ENCODE measurements at places on chromosomes 7 and 10. TPM values are rescaled to one million over a fixed set of nuclear protein-coding genes. Genes with fewer than 3 reads are reported as not detected.
A peak's percentile ranks its signal among the peaks of the same experiment; 100 is the strongest.

DNA sequence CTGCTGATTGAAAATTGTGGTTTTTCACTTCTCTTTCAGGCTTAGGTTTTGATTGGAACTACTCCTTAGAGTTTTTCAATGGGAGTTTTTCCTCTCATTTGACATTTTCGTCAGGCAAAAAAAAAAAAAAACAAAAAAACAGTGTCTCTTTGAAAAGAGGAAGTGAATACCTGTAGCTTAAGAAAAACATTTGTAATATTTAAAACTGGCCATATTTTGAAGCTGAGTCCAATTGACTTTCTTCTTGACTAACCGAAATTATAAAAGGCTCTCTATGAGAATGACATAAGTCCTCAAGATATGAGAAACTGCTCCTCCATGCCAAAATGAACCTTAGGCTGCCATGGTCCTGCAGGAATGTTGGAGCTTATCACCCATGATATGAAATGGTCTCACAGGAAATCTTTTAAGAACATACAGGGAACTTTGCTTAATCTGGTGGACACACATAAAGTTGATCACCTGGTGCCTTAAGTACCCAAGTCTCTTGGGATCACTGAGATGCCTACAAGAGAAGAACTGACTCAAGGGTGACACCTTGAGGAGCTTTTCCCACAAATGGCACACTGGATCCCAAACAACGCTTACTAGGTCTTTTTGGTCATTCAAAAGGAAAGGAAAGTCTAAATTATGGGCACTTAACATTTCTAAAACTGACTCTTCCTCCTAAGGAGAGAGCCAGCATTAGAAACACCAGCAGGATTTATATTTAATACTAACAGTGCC lies 263.4 kb downstream of the CDC14C start:
- no peak for DNase-seq

The VKORC1L1 gene
- 18.6 TPM for polyA plus RNA-seq

The SPAM1 gene
- not detected for polyA plus RNA-seq

DNA sequence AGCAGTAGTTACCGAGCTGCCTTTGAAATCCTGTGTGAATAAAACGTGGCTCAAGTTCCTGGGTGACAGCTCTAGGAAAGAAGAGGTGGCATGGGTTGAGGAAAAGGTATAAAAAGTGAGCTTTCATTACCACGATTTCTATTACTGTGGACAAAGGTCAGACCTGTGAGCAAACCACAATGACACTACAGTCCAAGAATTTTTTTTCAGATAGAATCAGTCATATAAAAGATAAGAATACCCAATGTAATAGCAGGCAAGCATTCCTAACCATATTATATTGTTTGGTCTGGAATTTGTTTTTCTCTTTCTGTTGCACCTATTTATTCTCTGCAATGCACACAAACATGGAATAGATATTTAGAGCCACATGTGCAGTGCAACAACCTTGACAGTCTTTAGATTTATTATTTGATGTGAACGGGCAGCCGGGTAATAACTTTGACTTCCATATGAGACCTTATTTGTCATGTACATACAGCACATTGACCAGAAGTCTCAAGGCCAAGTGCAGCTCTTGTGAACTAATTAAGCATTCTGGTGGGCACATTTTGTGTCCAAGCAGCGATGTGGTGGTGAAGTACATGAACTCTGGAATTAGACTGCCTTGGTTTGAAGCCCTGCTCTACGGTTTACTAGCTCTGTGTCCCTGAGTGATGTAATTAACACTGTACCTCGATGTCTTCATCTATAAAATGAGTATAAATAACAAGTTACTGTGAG lies 156.8 kb downstream of the NRCAM start:
- no peak for DNase-seq

The FBXO24 gene
- 1.0 TPM for polyA plus RNA-seq

DNA sequence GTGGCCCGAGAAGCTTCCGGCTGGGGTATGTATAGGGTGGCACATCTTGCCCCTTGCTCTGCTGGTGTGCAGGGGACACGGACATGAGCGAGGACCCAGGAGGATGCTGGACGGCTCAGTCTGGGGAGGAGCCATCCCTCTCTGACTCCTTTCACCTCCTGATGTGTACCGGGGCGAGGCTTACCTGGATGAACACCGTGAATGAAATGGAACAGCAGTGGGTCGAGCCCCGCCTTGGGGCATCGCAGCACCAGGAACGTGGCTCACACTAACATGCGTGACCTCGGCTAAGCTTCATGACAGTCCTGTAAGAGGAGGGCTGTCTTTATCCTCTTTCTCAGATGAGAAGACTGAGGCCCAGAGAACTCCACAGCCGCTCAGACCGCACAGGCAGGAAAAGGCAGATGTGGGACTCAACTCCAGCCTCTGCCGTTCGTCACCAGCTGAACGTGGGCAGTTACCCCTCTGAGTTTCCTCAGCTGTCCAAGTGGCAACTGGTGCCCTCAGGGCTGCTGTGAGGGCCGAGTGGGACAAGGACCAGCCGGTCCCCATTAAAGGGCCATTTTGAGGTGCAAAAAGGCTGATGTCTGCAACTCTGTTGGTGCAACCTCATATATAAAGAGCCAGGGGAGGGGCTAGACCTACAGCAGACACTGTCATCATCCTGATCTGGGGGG lies 54.5 kb downstream of the INSIG1 start:
- no peak for DNase-seq

The LRRC4 gene
- polyA plus RNA-seq = 3.3 TPM

DNA sequence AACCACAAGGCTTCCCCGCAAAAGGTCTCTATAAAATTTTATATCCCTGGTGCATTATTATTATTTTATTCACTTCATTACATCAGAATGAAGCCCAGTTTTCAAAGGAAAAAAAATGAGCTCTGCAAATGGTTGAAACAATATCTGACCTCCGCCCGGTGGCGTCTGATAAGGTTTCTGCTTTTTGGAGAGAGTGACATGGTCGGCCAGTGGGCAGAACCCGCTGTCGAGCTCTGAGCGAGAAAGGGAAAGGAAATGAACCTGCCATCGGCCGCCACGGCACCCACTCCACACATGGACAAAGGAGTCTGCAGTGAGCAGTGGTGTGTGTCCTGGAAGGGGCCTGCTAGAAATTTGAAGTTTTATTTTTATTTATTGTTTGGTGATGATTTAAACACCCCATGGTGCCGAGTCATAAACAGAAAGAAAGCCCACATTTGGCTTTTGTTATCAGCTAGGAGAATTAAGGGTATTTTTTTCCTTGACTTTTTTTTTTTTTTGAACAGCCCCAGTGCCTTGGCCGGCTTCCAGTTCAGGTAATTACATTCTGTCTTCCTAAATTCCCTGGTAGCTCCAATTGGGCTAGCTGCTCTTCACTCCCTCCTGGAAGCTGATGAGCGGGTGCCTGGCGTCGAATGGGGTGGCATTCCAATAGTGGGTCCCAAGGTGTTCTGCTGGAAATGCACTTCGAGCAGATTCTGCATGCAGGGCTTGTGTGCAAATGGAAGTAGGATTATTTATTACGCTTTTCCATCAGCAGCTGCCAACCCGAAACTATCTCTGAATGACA lies 149.4 kb upstream of the MKI67 start:
- no peak for DNase-seq

The CALML5 gene
- polyA plus RNA-seq = not detected

The THSD7A gene
- polyA plus RNA-seq = 3.7 TPM

DNA sequence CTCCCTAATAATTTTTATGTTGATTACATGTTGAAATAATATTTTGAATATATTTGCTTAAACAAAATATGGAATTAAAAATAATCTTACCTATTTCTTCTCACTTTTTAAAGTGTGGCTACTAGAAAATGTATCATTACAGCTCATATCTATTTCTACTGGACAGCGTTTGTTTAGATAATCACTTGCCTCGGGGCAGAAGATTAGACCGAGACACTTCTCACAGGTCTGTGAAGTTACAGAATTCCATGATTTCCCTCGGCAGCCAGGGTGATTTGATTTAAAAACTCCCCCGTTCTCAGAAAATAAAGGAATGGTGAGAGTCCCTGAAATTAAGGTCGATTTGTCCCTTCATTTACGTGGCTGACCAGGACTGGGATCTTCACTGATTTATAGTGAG lies 162.5 kb downstream of the DGKI start:
- no peak for DNase-seq

DNA sequence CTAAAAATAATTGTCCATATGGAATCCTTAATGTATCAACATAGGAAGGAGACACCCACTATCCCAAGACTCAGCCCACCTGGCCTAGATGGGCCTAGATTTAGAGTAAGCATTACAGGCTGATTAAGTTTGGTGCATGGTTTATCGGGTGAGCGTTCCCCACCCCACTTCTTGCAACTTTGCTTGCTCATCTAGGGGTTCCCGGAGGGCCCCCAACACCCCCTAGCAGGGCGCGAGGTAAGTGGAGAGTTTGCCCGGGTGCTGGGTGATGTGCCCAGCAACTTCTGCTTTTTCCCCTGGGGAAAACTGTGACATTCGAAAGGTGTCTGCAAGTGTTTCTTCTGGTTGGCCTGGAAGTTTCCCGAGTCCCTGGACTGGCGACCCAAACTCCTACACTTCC lies 31.7 kb downstream of the SKIDA1 start:
- DNase-seq = no peak

The CPED1 gene
- 8.4 TPM for polyA plus RNA-seq

DNA sequence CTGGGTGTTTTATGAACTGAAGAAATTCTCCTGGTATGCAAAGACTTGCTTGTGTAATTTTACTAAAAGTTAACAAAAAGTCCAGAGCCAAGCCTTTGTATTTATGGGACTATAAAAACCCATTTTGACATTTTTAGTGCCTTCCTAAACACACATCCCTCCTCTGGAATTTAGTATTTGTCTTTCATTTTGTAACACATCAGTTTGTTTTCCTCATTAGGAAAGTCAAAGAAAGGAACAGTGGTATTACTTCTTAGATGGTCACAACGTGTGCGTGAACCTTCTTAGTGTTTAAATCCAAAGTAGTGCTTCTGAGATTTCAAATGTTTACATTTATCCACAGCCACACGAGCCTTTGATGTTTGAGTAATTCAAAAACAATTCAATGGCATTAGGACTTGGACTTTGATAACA lies 103.2 kb upstream of the TMEM106B start:
- DNase-seq = no peak

The HYAL4 gene
- 0.05 TPM for polyA plus RNA-seq

DNA sequence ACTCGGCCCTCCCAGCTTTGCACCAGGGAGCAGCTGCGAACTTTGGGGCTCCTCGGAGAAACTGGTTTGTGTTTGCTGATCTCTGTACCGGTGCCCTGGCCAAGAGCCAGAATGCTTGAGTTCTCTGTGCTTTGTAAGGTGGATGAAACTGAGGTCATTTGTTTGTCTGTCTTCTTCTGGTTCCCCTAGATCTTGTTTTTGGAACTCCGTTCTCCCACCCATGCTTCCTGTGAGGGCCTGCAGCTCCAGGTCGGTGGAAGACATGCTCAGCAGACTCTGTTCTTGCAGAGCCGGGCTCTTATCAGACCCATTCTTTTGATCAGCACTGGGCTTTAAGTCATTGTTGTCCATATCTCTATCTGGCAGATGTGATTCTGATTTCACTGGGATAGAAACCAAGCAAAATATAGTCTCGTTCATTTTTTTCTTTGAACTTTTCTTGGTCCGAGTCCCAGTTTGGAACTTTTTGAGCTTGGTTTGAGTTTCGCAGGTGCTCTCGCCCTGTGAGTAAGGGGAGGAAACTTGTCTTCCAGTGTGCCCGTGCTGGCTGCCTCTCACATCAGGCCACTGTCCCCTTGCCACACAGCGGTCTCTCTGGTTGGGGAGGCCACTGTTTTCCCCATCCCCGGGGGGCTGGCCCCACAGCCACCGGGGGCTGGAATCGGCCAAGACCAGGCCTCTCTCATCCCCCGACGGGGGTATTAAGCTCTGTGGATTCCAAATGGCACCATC lies 31.2 kb downstream of the JCAD start:
- no peak for DNase-seq

DNA sequence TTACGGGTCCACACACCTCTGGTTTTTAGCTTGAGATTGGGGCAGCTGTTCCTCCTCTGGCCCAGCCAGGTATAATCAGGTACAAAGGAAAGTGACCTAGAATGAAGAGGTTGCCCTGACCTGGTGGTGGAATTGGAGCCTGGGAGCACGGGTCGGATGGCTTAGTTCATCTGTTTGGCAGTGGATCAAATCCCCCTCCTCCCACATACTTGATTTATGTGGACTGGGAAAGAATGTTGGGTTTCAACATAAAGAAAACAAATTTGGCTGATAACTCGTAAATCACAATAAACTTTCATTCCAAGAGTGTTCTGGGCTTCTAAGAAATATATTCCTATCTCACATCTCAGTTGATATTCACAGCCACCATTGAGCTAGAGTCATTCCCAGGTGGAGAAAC lies 186.8 kb downstream of the CUX1 start:
- no peak for DNase-seq

- no peak for DNase-seq
Measured at GRCh38 chr10:43048301-43049051, 28.4 kb upstream of the RET start.

- DNase-seq = no peak
Measured at GRCh38 chr10:48490571-48490940, 114.3 kb downstream of the ARHGAP22 start.

- DNase-seq = peak; percentile 11
Measured at GRCh38 chr10:44334621-44335184, 50.2 kb downstream of the CXCL12 start.

DNA sequence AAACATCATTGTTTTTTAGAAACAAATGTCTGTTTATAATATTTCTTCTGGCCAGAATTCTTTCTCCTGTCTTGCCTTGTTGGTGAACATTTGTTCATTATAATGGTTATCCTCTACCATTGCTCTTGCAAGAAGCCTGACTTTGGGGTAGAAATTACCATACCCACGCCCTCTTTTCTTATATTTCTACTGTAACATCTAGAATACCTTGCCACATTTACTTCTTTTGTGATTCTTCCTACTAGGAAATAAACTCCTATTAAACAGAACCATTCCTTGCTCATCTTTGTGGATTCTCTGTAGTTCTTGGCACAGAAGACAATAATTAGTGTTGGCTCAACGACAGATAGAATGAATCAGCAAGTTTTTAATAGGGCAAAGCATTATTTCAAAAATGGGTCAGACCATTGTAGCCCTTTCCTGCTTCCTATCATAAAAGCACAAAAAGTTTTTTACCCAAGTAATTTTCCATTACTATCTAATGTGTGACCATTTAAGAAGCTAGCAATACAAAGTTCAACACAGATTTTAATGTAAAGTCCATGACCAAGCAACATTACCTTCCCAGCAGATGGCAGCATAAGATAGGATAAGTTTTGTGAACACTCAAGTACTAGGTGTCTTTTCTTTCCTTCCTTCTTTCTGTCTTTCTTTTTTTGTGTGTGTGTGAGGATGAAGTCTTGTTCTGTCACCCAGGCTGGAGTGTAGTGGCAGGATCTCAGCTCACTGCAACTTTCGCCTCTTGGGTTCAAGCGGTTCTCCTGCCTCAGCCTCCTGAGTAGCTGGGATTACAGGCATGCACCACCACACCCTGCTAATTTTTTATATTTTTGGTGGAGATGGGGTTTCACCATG lies 270.4 kb downstream of the HGF start:
- peak; percentile 82 for DNase-seq

DNA sequence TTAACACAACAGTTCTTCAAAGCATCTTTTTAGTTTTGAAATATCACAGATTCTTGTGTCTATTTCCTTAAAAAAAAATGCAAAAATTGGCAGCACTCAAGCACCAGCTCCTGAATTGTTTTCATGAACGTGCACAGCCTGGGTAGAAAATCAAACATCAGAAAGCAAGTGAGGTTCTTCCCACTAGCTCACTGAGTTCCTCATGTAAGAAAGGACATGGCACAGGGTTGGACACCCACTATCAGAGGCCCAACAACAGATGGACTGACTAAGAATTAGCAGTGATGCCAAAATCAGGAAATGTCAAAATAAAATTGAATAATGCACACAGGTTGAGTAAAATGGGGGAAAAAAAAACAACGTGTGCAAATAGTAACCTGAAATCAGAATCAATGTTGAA lies 146.8 kb downstream of the PCLO start:
- DNase-seq = no peak

- peak; percentile 56 for DNase-seq
Measured at GRCh38 chr7:105268511-105269392, 120.0 kb downstream of the SRPK2 start.

The EXOSC1 gene
- 22.8 TPM for polyA plus RNA-seq

The GSTO2 gene
- 0.99 TPM for polyA plus RNA-seq
